ENCODE measurements at places on chromosomes 12 and 14.

- DNase-seq: no peak
Measured at GRCh38 chr14:23432946-23433345, 2.5 kb downstream of the MYH7 start.

DNA sequence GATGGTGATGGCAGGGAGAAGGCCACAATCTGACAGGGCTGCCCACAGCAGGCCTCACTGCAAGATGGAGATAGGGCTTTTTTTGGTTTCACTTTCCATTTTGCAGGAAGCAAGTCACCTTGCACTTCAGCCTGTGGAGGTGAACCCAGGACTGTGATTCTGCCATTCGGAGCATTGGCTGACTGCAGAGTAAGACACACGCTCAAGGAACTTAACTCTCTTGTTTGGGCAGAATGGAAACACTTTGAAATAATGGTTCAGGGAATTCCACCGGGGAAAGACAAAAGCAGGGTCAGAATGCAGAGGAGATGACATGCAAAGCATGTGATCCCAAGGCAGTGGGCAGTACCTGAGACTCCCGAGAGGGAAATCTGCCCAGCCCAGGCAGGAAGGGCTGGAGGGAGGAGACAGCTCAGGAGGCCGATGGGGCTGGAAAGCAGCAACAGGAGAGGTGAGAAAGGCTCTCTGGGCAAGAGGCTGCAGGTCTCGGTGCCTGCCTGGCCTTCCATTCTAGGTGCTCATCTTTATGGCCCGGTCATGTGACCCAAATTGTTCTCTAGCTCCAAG lies 58.7 kb upstream of the PRMT8 start:
- no peak for DNase-seq

- no peak for DNase-seq
Measured at GRCh38 chr14:103225476-103225875, 102.2 kb downstream of the TNFAIP2 start.

- DNase-seq: no peak
Measured at GRCh38 chr12:108194585-108194984, 65.5 kb downstream of the WSCD2 start.

- DNase-seq: no peak
Measured at GRCh38 chr14:60153991-60154390, 11.2 kb downstream of the DHRS7 start.

- DNase-seq: no peak
Measured at GRCh38 chr14:87601036-87601435, 391.9 kb downstream of the GALC start.

GRCh38 chr14:91899213-91899612 lies 31.9 kb upstream of the TC2N start:
- DNase-seq: no peak

DNA sequence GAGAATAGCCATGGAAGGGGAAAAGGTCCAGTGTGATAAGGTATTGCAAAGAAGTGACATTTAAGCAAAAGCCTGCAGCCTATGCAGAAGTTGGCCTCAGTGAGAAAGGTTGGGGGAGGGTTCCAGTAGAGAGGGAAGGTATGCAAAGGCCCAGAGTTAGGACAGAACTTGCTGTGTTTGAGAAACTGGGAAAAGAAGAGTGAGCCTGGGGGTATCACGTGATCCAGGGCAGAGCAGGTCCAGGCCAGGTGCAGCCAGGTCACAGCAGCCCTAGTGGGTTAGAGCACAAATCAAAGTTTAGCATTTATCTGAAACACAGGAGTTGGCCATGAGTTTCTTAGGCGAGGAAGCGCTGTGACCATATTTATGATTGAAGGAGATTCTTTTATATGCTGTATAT lies 1.6 kb downstream of the SERPINA5 start:
- DNase-seq: no peak

DNA sequence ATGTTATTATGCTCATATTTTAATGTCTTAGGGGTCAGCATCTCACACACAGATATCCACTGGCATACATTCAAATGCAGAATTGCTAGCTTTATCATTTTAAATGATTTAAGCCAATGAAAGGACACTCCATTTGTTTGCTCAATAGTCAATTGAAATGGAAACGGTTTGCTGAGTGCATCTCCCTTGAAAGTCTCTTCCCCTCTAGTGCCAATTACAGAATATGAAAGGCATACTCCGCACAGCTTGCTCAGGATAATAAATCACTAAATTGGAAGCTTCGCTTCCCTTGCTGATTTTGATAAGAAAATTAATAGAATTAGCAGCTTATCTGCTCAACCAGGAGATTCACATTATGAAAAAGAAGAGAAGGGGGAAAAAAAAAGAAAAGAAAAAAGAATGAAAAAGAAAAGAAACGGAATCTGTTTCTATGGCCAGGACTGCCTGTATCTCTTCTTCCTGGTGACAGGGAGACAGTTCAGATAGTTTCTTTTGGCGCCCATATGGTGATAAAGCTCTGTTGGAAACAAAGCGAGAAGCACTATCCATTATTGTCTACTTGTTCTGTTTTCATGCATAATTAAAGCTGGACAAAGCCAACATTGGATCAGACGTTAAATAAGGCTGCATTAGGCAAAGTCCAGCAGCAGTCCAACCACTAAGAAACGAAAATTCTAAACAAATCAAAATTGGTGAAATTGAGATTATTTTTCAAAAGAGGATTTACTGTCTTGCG lies 225.0 kb downstream of the GXYLT1 start:
- no peak for DNase-seq

DNA sequence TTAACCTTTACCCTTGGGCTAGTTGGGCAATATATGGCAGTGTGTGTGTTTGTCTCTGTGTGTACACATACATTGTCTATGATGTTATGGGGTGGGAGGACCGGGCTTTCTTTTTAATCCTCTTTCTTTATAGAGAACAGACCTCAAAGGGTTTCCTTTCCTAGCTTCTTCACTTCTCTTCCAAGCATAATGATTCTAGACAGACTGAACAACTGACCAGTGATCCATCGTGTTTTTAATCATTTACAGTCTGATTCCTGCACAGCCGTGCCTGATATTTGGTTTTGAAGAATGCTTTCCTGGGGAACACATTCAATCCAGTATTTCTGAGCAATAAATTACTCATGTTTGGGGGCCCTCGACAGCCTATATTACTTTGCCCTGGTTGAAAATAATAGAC lies 481.1 kb upstream of the DCN start:
- DNase-seq: no peak

GRCh38 chr14:73829526-73830431 lies 21.9 kb upstream of the PTGR2 start:
- no peak for DNase-seq

- DNase-seq: no peak
Measured at GRCh38 chr12:89551747-89552146, 25.9 kb upstream of the POC1B start.

Measured in BJ (cell line).